Stimulated activated CD4-positive, alpha-beta T cell treated with anti-CD3 and anti-CD28 coated beads, TNF-alpha, amount 100 ng/mL, for 1 hour (primary cell): ENCODE measurements at places on chromosomes 7 and 10.

- no peak for DNase-seq
These were observed 42.3 kb downstream of the IKZF1 start for GRCh38 chr7:50346545-50347497.

DNA sequence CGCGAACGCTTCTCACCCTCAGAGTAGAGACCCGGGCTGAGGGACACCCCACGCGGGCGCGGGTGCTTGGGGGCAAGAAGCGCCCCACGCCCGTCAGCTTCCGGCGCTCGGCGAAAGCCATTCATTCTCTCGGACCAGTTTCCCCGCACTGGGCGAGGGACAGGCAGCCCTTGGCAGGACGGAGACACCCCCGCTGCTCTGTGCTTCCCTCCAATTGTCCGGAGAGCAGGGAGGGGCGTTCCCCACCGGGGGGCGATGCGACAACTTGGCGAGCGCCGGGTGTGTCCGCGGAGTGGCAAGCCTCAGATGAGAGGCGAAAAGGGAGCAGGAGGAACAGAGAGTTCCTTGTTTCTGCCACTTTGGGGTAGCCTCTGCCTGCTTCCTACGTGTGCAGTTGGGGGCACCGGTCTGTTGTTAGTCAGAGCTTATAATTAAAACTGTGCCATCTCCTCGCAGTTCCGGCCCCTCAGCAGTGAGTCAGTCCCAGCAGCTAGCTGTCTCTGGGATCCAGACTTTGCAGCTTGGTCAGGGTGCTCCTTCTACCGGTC is 1.7 kb downstream of the GPR158 start:
- DNase-seq: no peak

DNA sequence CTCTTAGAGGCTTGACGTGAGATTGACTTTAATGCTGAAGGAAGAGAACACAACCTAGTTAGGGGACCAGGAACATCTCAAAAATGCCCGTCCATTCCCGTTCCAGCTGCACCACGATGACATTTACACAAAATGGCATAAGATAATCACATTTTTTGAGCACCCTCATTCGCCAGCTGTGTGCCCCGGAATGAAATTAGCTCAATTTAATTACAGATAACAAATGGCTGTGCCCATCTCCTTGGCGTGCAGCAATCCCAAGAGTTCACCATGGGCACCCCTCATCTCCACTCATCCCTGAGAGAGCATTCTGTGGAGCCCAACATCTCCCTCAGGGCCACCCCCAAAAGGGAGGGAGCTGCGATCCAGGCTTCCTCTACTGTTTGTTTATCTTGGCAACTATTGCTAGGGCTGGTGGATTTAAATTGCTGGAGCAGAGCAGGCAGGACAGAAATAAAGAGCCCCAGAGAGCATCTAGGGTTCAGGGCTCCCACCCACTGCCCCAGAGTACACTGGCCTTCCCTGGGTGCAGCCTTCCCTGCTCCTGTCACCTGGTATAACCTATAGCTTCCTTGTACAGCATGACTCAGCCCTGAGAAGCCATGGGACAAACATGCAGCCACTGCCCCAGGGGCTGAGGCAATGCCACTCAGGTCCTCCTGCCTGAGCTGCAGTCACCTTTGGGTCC is 263.5 kb downstream of the ZEB1 start:
- DNase-seq: no peak

DNA sequence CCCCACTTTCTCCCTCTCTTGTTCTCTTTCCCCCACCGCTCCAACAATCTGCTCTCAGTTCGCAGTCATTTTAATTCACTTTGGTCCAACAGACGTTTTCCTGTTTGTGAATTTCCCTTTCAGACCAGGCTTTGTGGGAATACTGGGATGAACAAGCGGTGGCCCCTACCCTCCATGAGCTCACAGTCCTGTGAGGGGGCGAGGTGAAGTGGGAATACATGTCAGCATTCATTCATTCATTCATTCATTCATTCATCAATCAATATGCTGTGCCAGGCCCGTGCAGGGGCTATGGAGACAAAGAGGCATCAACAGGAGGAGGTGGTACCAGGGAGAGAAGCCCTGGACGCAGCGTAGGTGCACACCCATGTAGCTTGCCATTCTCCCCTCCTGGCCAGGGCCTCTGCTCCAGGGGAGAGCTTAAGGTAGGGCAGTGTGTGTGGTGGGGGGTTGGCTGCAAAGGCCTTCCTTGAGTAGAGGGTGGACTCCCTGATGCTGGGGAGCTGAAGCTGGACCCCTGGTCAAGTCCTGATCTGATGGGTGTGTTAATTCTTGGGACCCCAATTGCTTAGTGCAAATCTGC is 16.1 kb downstream of the PRF1 start:
- no peak for DNase-seq
